ENCODE measurements at places on chromosomes 16 and 17.

DNA sequence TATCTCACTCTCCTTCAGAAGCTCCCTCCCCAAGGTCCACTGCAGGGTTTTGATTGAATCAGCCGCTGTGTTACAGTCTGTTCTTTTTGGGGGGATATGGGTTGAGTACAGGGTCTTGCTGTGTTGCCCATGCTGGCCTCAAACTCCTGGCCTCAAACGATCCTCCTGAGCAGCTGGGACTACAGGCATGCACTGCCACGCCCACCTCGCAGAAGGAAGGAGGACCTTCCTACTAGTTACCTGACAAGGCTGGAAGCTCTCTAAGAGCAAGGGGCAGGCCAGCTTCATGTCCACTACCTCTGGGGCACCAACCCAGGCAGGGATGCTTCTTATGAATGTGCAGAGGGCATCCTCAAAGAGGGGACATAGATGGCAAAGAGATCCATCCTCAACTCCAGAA lies 1.9 kb upstream of the MMP28 start:
- no peak for DNase-seq

DNA sequence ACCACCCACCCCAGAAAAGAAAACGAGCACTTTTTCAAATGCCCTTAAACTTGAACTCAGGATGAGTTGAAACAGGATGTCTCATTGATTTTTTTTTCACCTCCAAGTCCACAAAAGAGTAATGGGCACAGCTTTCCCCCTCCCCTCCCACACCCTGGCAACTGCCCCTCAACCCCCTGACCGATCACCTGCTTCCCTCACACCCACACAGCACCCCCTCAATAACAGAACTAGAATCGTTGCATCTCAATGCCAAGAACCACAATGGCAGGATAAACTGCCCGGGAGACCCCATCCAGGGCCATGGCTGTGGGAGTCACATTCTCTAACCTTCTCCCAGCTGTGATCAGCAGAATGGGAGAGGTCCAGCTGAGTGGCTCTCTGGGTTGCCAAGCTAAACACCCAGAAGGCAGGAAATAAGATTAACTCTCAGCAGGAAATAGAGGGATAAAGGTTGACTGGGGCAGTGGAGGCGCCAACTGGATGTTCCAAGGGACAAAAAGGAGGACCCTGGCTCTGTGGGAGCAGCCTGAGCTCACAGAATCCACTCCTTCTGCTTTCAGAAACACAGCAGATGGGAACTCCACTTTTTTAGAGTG lies 128.0 kb upstream of the SDK2 start:
- DNase-seq = no peak

- no peak for DNase-seq
These were observed 12.1 kb downstream of the TBC1D26 start for GRCh38 chr17:15744074-15744676.

DNA sequence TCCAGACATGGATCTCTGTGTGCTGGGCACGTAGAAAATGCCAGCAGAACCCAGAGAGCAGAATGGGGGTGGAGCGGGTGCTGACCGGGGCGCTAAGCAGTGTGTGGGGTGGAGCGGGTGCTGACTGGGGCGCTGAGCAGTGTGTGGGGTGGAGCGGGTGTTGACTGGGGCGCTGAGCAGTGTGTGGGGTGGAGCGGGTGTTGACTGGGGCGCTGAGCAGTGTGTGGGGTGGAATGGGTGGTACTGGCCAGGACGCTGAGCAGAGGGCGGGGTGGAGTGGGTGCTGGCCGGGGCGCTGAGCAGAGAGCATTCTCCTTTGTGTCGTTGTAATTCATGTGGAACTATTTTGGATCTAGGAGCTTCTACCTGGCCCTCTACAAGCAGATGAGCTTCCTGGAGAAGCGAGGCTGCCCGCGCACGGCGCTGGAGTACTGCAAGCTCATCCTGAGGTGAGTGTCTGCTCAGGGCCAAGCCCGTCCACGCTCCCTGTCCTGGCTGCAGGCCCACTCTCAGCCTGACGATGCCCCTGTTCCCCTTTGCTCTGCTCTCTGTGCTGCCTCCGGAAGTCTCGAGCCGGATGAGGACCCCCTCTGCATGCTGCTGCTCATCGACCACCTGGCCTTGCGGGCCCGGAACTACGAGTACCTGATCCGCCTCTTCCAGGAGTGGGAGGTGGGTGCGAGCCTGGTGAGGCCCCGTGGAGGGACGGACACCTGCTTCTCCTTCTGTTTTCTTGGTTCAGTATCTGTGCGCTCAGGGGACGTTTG lies 20.3 kb upstream of the MC1R start:
- no peak for DNase-seq

DNA sequence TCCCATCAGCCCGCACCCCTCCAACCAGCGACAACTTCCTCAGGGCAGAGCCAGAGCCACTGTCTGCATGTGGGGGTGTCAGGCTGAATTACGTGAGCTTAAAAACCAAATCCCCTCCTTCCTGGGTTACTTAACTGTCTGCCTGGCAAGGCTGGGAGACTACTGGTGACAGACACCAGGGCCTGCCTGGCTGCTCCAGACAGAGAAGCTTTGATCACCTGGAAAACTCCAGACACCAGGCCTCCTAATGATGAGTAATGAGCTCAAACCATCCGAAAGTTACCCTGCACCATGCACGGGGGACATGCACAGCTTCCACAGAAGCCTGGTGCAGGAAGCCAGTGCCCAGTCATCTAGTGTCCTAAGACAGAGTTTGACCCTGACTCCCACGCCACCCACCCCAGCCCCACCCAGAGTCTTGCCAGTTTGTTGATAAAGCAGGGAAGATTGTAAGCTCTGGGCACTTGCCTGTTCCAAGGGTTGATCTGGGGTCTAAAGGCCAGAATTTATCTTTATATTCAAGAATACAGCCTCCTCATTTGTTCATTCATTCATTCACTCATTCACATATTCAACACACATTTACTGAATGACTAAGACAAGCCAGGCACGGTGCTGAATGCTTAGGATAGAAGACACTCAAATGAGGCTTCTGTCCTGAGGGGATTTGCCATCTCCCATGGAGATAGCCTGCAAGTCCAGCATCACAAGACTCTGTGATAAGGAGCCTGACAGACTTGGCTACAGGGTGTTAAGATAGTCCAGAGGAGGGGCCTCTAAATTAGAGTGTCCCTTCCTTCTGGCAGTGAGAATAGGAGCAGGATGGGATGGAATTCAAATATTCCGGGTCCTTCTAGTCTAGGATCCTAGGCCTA lies 7.2 kb upstream of the CCDC182 start:
- no peak for DNase-seq

DNA sequence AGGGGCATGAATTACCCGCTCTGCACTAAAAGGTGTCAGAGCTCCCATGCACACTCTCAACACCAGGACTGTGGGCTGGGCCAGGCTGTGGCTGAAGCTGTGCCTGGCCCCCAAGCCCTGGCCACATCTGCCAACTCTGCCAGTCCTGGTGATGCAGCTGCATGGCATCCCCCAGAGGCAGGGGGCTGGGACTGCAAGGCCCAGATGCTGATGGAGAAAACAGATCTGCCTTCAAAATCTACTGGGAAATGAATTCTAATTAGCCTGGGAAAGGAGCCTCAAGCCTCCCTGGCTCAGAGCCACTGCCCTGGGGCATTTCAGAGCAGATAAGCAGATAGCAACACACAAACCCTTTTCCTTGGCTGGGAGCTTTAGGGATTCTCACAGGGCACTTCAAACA lies 3.4 kb downstream of the CHST6 start:
- DNase-seq = no peak

GRCh38 chr16:24328835-24329452 lies 72.8 kb downstream of the CACNG3 start:
- no peak for DNase-seq

- no peak for DNase-seq
These were observed 151.7 kb downstream of the PRKCB start for GRCh38 chr16:23987443-23987842.

- no peak for DNase-seq
These were observed 39.3 kb downstream of the MYO18A start for GRCh38 chr17:29140631-29141513.

DNA sequence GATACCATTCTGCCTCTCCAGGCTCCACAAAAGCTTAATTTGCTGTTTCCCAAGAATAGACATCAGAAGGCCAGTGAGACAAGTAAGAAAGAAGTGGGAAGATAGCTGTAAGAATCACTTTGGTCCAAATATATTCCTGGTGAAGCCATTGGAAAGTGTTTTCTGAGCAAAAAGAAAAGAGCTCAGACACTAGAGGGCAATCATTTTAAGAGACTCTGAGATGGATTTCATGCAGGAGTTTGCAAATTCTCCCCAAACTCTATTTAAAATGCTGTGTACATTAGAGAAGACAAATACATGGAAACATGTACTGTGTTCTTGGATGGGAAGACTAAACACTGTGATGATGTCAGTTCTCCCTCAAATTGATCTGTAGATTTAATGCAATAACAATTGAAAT lies 8.0 kb upstream of the SLC6A2 start:
- no peak for DNase-seq

GRCh38 chr17:41395611-41396010 lies 1.8 kb downstream of the KRT31 start:
- no peak for DNase-seq

- DNase-seq = peak; percentile 70
These were observed 2.7 kb downstream of the CENPX start for GRCh38 chr17:82019690-82020571.

DNA sequence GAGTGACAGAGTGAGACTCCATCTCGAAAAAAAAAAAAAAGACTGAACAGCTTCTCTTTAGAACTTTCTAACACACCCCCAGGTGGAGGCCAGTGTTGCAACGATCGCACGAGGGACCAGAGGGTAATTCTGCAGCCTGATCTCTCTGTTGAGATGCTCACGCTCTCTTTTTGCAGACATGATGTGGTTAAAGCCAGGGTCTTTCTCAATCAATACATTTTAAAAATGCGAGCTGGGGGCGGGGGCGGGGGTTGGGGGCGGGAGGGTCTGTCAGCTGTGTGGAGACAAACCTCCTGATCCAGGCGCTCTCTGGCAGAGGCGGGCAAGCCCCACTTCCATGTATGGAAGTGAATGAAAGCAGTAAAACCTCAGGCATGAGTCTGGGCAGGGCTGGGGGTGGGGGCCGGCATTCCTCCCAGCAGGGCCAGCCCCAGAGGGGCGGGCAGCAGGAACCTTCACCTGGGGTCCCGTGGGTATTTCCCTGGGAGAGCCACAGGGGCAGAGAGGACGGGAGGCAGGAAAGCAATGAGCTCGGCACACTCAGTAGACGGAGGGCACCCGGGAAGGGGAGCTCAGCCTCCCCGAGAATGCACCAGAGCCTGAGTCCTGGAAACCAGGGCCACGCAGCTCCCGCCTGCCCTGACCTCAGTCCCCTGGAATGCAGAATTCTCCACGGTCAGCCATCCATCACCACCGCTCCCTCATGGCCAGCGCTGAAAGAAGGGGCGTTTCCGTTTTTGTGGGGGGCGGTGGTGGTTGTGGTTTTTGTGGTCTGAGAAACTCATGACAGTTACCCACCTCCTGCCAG lies 28.0 kb downstream of the NXN start:
- DNase-seq = no peak

- no peak for DNase-seq
These were observed 10.4 kb downstream of the SLC25A10 start for GRCh38 chr17:81722184-81723120.

DNA sequence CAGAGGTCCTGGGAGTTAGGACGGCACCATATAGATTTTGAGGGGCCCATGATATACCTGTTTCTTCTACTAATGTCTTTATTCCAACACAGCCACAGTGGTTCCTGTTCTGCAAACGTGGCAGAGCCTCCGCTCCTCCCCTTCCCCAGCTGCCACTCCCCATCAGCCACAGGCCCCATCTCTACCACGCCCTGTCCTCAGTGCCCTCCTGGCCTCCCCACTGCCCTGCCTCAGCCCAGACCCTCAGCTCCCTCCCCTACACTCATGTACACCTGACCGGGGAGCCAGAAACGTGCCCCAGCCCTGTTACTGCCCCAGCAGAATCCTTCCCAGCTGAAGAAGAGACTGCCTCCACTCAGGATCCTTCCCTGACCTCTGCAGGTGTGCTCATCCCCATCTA lies 11.9 kb upstream of the RBFOX3 start:
- DNase-seq = no peak

DNA sequence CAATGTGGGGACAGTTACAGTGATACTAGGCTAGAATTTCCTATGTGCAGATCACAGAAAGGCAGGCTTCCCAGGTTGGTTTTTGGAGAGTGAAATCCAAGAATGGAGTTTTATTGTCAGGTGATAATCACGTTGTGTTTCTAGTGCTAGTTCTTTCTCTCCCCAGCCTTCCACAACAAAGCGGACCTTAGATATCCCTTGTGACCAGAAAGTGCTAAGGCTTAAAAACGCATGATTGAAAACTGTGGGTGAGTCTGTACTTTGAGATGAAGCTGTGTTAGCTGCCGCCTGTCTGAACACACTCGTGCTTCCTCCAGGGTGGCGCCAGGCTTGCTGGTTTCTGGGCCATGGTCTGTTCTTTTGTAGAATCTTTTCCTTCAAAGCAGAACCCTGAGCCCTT lies 52.1 kb downstream of the BANP start:
- DNase-seq = no peak

- DNase-seq = no peak
These were observed 13.2 kb upstream of the SCNN1B start for GRCh38 chr16:23288726-23289512.

DNA sequence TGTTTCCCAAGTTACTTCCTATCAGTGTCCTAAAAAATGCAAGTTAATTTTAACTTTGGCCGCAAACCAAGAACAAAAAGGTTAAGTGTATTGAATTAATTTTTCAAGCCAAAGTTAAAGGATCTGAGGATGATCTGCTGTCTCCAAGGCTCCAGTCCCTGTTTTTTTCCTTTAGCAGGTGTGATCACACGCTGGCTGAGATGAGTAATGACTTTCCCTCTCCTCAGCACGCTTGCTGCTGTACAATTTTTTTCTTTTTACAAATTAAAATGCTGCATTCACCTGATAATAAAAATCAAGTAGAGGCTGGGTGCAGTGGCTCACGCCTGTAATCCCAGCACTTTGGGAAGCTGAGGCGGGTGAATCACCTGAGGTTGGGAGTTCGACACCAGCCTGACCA lies 3.9 kb upstream of the TNFSF12 start:
- no peak for DNase-seq

DNA sequence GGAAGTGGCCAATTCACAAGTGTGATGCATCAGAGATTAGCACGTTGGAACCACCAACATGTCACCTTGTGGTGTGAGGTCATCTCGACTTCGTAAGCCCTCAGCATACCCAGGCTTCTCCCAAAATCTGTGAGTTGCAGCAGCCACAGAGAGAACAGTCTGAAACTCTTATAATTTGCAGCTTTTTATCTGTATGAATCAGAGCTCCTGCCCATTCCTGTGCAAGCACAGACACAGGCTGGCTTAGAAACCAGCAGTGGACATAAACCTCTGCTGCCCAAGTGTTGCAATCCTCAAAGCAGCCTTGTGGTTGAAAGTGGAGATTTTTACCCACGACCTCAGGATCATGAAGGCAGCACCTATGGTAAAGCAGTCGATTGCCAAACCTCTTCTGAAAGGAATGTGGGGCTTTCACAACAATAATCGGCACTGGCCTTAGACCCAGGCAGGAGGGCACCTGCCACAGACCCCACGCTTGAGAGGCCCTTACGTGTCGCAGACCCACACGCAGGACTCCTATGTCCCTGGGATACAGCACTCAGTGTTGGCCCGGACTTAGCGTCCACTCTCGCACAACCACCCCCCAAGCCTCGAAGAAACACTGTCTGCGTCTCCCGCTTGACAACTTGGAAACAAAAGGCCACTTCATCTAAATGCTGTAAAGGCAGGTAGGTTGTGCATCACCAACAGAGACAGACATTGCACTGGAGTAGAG lies 24.5 kb upstream of the OSGIN1 start:
- no peak for DNase-seq

Data from activated T-cell treated with anti-CD3 and anti-CD28 coated beads for 48 hours (primary cell).